ENCODE measurements at places on chromosomes 5 and 9.

- no peak for DNase-seq
These were observed 34.4 kb upstream of the RAD23B start for GRCh38 chr9:107248714-107249113.

- DNase-seq, result no peak
These were observed 15.5 kb upstream of the CTNNA1 start for GRCh38 chr5:138737494-138738265.

DNA sequence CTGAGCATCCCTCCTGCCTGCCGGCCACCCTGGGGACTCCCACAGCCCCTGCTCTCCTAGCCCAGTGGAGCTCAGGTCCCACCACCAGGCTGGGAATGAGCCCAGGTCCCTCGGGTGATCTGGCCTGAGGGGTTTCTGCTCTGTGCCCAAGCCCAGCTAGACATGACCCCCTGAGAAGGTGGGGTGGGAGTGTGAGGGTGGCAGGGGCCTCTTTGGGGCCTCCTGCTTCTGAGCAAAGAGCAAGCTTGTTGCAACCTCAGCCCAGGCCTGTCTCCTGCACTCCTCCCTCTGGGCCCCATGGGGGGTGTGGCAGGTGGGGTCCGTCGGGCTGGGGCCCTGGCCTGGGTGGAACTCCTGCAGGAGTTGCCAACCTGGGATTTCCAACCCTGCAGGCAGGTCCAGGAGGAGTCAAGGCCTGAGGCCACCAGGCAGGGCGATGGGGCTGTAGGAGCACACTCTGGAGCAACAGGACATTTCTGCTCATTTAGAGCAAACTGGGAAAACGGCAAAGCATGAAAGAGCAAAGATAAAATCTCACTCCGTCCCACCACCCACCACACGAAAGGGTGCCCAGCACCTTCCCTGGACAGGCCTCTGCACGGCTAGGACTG, 11.4 kb upstream of the NRARP start:
- DNase-seq, result no peak

GRCh38 chr5:172150514-172151425, 37.3 kb downstream of the STK10 start:
- no peak for DNase-seq

DNA sequence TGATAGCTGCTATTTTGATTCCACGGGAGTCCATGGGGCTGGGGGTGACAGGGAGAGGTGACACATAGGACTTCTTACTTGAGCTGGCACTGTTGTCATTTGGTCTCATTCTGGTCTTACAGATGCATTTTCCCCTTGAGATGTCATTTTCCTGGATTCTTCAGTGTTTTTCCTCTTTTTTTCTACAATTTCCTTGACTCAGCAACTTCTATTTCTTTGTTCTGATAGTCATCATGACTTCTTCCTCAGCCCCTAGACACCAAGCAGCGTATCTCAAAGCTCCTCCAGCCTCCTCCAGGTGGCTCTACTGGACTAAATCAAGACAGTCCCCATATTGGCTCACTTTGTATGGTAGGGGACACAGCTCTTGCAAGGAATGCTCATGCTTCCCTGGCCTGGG, 16.5 kb downstream of the LVRN start:
- DNase-seq, result no peak

- no peak for DNase-seq
These were observed 90.7 kb downstream of the NR3C1 start for GRCh38 chr5:143312822-143313221.

- DNase-seq, result no peak
These were observed 56.3 kb downstream of the DAB2IP start for GRCh38 chr9:121707477-121708424.

- no peak for DNase-seq
These were observed 41.4 kb downstream of the PSIP1 start for GRCh38 chr9:15469406-15469805.

GRCh38 chr5:97010606-97011005, 74.7 kb downstream of the LNPEP start:
- no peak for DNase-seq

DNA sequence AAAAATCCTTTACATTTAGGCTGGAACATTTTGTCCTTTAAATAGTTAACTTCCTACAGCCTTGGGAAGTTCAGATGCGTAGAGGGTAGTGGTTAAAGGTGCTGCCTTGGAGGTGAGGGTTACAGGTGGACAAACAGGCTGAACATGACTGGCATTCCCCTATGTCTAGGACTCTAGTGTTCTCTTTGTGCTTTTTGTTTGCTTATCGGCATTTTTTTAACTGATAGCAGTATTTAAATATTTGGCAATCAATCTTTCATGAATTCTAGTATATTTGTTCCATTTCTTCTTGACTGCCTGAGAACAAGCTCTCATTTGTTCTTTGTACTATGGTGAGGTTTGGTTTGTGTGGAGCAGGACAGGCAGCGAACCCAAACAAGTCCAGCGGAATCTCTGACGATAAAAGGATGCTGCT, 307.6 kb downstream of the CTNND2 start:
- DNase-seq, result no peak

GRCh38 chr9:95225726-95226106, 91.8 kb downstream of the FANCC start:
- DNase-seq, result no peak
